GM23338 (cell line): ENCODE measurements at places on chromosomes 4 and X. TPM values are rescaled to one million over a fixed set of nuclear protein-coding genes. Genes with fewer than 3 reads are reported as not detected.

DNA sequence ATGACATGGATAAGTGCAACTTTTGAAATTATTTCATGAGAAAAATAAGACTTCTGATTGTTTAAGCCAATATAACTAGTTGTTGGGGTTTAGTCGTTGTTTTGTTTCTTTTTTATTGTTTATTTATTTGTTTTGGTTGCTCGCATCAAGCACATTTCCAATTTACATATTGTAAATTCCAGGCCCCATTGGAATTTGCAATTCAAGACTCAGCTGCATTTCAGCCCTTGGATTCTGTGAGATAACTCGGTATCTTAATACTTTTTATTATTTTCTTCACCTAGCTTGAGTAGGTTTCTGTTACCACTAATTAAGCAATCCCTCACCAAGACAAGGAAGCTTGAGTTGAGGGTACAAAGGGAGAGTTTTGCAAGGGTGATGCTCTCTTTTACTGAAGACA, 318.3 kb upstream of the GATB start:
- no peak for DNase-seq

GRCh38 chr4:2881431-2881830, 37.8 kb downstream of the ADD1 start:
- no peak for DNase-seq

DNA sequence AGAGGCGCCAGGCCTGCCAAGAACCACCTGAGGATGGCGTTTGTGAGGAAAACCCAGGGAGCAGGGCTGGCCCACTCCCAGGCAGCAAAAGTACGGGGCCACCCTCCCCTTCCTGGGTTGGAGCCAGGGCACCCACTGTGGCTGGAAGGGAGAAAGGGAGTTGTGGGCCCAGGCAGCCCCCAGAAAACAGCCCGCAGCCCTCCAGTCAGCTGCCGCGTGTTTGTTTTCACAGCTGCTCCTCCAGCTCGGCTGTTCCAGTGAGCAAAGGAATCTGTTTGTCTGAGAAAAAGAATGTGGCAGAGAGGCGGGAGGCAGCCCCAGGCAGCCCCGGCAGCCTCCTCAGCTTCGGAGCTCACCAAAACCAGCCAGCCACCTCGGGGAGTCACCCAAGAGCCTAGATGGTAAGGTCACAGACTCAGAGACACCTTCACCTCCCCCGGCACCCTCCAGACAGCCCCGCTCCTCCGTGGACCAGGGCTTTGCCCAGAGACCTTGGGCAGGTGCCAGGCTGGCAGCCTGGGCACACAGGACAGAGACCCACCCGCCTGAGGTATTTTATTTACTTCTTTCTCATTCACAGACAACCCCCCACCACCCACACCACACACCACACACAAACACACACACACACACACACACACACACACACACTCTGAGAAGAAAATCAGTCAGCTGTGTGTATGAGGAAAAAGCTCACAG, 338.1 kb downstream of the BCOR start:
- no peak for DNase-seq

- no peak for DNase-seq
Measured at GRCh38 chr4:113997206-113997605, 17.8 kb upstream of the ARSJ start.

DNA sequence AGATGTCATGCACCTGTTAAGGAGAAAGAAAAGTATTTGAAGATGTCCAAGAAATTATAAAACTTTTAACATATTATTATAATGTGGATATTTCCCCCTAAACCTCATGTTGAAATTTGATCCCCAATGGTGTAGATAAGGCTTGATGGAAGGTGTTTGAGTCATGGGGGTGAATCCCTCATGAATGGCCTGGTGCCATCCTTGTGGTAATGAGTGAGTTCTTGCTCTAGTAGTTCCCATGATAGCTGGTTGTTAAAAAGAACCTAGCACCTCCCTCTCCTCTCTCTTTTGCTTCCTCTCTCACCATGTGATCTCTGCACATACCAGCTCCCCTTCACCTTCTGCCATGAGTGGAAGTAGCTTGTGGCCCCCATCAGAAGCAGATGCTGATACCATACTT, 176.6 kb upstream of the NR3C2 start:
- no peak for DNase-seq

DNA sequence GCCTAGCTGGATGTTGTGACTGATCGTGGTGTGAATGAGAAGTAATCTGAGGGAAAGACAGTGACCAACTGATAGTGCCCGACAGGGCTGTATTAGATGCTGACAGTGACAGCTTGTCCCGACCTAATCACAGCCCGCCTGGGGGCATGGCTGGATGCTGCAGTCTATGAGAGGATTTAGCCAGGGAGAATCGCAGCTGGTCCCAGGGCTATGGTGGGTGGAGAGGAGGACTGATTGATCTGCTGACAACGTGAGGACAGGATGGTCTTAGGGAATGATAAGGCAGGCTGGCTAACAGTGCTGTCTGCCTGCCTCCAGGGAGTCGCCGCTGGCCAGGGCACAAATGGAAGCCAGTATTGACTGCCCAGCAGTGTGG, 621 bp upstream of the SUV39H1 start:
- no peak for DNase-seq

GRCh38 chr4:80781431-80781830, 249.1 kb upstream of the BMP3 start:
- no peak for DNase-seq

Gene SETD7
- 4.2 and 4.5 TPM in 2 replicates for total RNA-seq

GRCh38 chrX:135632353-135632752, 81.1 kb upstream of the CT45A1 start:
- DNase-seq, result no peak

Gene ASB5
- not detected in 2 replicates for total RNA-seq

- no peak for DNase-seq
Measured at GRCh38 chr4:30867427-30867826, 147.3 kb downstream of the PCDH7 start.

DNA sequence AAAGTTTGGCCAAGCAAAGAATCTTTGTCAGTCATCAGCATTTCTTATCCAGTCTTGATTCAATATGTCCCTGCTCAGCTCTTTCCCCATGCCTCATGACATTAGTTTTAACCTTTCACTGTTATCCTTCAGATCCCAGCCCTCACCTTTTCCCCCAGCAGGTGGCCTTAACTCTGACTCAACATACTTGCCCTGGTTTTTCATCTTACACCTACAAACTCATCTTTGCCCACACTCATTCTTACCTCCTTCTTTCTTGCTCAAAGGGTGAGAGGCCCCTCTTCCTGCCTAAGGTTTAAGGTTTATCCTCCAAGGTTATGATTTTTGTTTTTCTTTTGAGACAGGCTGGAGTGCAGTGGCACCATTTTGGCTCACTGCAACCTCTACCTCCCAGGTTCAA, 10.6 kb upstream of the ANXA5 start:
- DNase-seq, result no peak

Gene ADH4
- not detected in 2 replicates for total RNA-seq

DNA sequence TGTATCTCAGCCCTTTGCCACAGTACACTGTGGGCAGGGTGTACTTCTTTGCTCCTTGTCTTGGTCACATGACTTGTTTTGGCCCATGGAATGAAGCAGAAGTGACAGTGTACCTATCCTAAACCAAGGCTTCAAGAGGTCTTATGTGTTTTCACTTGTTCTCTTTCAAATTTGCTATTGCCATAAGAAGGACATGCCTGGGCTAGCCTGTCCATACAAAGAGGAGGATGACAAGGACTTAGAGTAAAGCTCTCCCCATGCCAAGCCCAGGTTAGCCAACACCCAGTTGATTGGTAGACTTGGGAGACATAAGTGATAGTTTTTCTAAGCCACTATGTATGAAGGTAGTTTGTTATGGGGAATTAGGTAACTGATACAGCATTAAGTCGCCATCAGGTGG, 141.1 kb upstream of the MID1 start:
- DNase-seq, result no peak

DNA sequence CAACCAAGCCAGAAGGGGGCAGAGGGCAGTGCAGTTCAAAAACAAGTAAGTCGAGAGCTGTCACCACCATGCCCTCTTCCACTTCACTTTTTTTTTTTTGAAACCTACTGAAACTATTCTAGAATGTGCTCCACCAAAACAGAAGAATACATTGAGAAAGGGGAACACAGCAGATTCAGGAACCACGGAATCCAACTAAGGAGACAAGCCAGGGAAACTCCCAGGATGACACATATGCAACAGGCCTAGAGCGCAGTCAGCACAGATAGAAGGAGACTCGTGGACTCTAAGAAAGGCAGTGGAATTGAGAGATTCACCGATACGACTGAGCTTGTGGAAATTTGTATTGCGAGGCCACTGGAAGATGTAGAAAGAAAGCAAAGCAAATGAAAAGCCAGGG, 66.1 kb downstream of the PHKA2 start:
- DNase-seq, result no peak

Gene PCDH18
- total RNA-seq, result 63.2 and 68.1 TPM in 2 replicates

GRCh38 chr4:154208424-154208823, 283.2 kb downstream of the DCHS2 start:
- peak; percentile 69 for DNase-seq

DNA sequence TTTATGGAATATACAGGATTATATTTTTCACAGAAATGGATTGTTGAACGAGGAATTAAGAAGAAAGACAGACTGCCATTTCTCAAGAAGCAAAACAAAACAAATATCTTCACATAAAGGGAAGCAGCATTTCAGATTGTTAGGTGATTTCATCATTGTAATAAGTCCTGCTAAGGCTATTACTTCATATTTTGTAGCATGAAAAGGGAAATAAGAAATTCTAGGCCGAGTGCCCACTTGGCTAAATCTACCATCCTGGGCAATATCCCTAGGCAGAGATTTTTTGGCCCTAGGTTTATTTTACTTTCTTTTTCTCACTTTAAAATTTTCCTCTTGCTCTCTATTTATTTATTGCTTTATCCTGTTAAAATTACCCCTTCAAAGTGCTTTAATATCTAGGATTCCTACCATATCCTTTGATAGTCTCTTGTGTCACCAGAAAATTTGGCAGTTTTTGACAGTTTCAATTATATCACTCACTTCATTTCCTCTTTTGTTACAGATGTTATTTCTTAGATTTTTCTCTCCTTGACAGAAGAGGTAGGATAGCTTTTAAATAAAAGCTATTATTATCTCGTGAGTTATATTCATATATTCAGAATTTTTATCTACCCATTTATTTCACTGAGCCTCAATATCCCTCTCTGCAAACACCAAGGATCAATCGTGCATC, 142.3 kb downstream of the PDGFC start:
- no peak for DNase-seq

DNA sequence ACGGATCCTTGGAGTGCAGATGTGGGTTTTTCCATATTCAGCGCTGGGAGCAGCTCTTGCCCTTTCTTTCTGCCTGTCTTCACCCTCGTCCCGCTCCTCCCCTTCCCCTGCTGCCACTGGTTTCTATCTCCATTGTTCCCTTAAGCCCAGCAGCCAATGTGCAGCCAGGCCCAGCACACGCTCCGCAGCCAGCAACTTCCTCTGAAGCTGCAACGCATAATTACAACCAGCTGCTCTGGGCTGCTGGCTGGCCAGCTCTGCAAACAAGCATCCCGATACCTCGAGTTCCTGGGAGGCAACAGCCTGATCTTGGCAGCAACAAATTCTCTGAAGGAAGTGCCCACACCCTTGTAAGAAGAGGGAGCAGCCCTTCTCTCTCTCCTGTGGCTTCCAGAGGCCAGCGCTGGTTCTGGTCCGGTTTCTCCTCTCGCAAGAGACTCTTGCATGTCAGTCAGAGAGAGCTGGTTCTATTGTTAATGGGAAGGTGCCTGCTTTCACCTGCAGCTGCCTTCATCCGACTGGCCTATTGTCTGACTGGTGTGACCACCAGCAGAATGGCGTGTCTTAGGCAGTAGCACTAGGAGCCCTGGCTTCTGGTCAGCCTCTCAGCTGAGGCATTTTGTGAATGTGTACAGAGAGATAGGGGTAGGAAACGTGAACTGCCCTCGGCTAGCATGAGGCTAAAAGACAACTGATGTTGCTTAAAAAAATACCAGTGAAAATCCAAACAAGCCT, 83.8 kb upstream of the MAML3 start:
- DNase-seq, result peak; percentile 89

- peak; percentile 24 for DNase-seq
Measured at GRCh38 chrX:29308726-29309125, 721.5 kb downstream of the IL1RAPL1 start.

Gene DMRTC1B
- not detected in 2 replicates for total RNA-seq

Gene CXorf66
- not detected in 2 replicates for total RNA-seq

GRCh38 chrX:2220829-2221567, 279.8 kb downstream of the DHRSX start:
- DNase-seq, result no peak

Gene CLTRN
- total RNA-seq, result 1.7 TPM in 2 replicates

Gene HMGN5
- 1.6 and 5.2 TPM in 2 replicates for total RNA-seq
